GM23248 (cell line): ENCODE measurements at places on chromosomes 2 and 18. TPM values are rescaled to one million over a fixed set of nuclear protein-coding genes. Genes with fewer than 3 reads are reported as not detected.

Gene ATP6V1C2
- 0.18 and 0.53 TPM in 2 replicates for polyA plus RNA-seq

Gene DNAH7
- 0.29 and 0.40 TPM in 2 replicates for polyA plus RNA-seq

Gene NOL4
- not detected in 2 replicates for polyA plus RNA-seq

Gene TNFAIP6
- polyA plus RNA-seq, result 10.2 and 10.7 TPM in 2 replicates

Gene DBI
- polyA plus RNA-seq, result 199 and 208 TPM in 2 replicates

Gene TMEM198
- 1.7 and 2.2 TPM in 2 replicates for polyA plus RNA-seq

Gene RELCH
- 7.9 and 8.6 TPM in 2 replicates for polyA plus RNA-seq

Gene HOXD4
- 0.54 and 1.4 TPM in 2 replicates for polyA plus RNA-seq

Gene DSEL
- 36.8 and 38.2 TPM in 2 replicates for polyA plus RNA-seq

Gene TNS1
- polyA plus RNA-seq, result 78.6 and 81.6 TPM in 2 replicates

Gene AQP12A
- not detected in 2 replicates for polyA plus RNA-seq

Gene OTOF
- polyA plus RNA-seq, result 0.37 and 0.38 TPM in 2 replicates

Gene SOWAHC
- 18.0 and 19.8 TPM in 2 replicates for polyA plus RNA-seq

Gene GPR45
- not detected in 2 replicates for polyA plus RNA-seq

Gene AGXT
- not detected in 2 replicates for polyA plus RNA-seq

Gene LRRC30
- not detected in 2 replicates for polyA plus RNA-seq

Gene IL1A
- polyA plus RNA-seq, result 0.14 TPM in 1 of 2 replicates, not detected in the other

Gene CROCC2
- not detected in 2 replicates for polyA plus RNA-seq

Gene KIF5C
- 0.19 and 0.22 TPM in 2 replicates for polyA plus RNA-seq

Gene PLCD4
- polyA plus RNA-seq, result 1.6 TPM in 2 replicates

Gene RTP5
- polyA plus RNA-seq, result not detected in 2 replicates

Gene SFTPB
- polyA plus RNA-seq, result not detected in 2 replicates

Gene KLHL41
- 0.11 TPM in 1 of 2 replicates, not detected in the other for polyA plus RNA-seq

Gene SERPINB11
- polyA plus RNA-seq, result not detected in 2 replicates

Gene RPL31
- polyA plus RNA-seq, result 1,157 and 1,172 TPM in 2 replicates
